ENCODE measurements at places on chromosomes 13 and 19.

DNA sequence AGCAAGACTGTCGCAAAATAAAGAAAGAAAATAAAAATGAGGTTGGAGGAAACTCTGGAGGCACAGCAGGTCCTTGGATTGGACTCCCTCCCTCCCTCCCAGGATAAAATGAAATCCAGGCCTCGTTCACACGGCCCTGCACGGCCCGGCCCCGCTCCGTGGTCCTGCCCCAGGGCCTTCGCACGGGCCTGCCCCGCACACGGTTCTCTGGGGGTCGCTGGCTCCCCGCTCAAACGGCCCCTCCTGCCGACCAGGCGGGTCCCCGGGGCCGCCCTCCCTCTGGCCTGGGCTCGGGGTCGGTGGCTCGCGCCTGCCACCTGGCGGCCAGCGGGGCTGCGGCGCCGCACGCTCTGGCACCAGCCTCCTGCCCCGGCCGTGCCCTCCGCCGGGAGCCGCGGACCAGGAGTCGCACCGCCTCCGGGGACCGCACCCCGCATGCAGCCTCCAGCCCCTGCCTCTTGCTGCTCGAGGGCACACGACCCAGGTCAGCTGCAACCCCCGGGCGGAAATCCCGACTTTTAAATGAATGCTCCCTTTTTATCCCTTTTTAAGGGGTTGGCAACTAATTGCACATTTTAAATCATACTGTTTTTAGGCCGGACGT, 1.5 kb upstream of the WDR18 start:
- peak; percentile 46 for DNase-seq
- H3K27ac ChIP-seq, result peak overlapping the region; percentile 56
- no peaks in the 10 kb centered on the region for H3K27me3 ChIP-seq
- peaks cover 6% of the 10 kb centered on the region for H3K4me1 ChIP-seq
- H3K4me3 ChIP-seq, result no peak overlapping the region

GRCh38 chr13:47798194-47798593, 202.9 kb downstream of the SUCLA2 start:
- no peaks in the 10 kb centered on the region for H3K27me3 ChIP-seq
- no peak for DNase-seq
- no peaks in the 10 kb centered on the region for H3K4me1 ChIP-seq
- H3K27ac ChIP-seq, result no peak overlapping the region
- no peaks in the 10 kb centered on the region for H3K36me3 ChIP-seq
- H3K4me3 ChIP-seq, result no peak overlapping the region

GRCh38 chr19:19900139-19900728, 512 bp upstream of the ZNF93 start:
- H3K27me3 ChIP-seq, result no peaks in the 10 kb centered on the region
- no peaks in the 10 kb centered on the region for H3K4me1 ChIP-seq
- no peaks in the 10 kb centered on the region for H3K36me3 ChIP-seq
- no peak for DNase-seq

- no peaks in the 10 kb centered on the region for H3K36me3 ChIP-seq
- no peak for DNase-seq
- H3K27me3 ChIP-seq, result no peaks in the 10 kb centered on the region
- H3K4me1 ChIP-seq, result no peaks in the 10 kb centered on the region
- no peak overlapping the region for H3K4me3 ChIP-seq
- no peak overlapping the region for H3K27ac ChIP-seq
These were observed 219.2 kb upstream of the IRS2 start for GRCh38 chr13:110005563-110005962.

- no peak overlapping the region for H3K27ac ChIP-seq
- no peak for DNase-seq
- no peaks in the 10 kb centered on the region for H3K4me1 ChIP-seq
- H3K36me3 ChIP-seq, result no peaks in the 10 kb centered on the region
These were observed 18.0 kb downstream of the KLK4 start for GRCh38 chr19:50893047-50893736.

All from uterus (tissue), 4 donors.